ENCODE measurements at places on chromosomes 11 and 22. TPM values are rescaled to one million over a fixed set of nuclear protein-coding genes. Genes with fewer than 3 reads are reported as not detected.

DNA sequence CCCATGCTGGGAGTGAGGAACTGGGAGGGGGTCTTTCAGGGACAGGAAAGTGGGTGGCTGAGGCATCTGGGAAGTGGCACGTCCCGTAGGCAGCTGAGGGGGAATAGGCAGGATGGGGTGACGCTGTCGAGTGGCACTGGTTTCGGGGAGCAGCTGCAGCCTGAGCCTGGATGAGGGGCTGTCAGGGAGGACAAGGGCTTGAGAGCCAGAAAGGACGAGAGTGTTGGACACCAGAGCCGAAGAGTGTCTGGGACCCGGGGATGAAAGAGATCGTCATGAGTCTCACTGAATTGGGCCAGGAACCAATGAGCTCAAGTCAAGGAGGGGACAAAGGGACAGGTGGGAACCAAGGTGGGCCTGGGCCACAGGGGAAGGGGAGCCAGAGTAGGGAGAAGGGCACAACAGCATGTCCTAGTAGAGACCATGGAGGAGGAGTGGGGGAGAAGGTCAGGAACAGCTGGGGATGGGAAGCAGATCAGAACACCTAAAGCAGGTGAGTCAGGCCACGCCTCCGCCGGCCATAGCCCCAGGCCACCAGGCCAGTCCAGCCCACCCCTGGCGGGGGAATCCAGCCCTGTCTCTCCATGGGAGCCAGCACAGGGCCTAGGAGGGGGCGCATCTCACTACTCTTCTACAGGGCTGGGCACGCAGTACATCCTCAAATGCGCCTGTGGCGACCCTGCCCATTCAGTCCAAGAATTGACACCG lies 4.2 kb downstream of the RAB3IL1 start:
- DNase-seq = no peak

DNA sequence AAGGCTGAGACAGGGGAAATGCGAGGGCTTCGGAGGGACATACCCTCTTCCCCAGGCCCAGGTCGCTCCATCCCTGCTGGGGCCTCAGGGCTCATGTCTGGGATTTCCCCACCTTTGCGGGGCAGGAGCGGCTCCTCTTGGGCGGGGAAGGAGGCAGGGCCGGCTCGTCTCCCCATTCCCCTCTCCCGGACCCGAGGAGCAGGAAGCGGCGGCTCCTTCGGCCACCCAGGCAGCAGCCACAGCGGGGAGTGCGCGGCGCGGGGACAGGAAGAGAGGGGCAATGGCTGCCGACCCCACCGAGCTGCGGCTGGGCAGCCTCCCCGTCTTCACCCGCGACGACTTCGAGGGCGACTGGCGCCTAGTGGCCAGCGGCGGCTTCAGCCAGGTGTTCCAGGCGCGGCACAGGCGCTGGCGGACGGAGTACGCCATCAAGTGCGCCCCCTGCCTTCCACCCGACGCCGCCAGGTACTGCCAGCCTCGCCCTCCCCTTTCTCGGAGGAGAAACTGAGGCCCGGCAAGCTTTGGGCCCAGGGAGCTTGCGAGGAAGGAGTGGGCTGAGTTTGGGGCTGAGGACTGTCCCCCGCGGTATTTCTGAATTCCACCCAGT lies at the start of gene ANKK1:
ANKK1 (plus strand) TSS at position 175 of the 607 bp plus-strand sequence; CDS start at position 281, 106 bp downstream.
- no peak for DNase-seq

ISX gene
- total RNA-seq = not detected

GRCh38 chr11:132410383-132410782 lies 1040.0 kb downstream of the NTM start:
- no peak for DNase-seq

DNA sequence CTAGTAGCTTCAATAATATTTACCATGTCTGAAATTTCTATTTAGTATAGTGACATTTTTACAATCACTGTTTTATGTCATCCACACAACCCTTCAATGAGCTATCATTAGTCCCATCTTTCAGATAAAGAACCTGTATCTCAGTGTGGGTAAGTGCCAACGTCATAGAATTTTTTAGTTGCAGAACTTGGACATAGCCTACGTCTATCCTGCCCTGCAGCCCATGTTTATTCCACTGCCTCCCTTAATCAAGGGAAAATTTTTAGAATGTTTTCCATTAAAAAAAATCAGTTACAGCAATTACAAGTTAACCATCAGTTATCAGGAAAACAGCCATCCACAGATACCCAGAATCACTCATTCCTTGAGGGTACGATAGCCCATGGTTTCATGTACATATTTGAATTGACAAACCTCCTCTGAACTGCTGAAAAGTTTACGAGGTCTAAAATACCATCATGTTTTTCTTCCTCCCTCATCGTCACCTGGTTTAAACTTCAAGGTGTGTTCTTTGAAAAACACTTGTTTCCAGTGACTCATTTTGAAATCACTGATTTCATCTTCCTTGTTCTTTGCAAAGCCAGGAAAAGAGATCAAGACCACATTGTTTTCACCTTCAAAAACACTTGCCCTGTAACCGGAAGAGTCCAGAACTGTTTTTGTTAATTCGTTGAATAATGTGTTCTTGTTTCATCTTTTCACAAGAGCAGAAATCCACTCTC lies 100.9 kb downstream of the FAM76B start:
- DNase-seq = no peak

DNA sequence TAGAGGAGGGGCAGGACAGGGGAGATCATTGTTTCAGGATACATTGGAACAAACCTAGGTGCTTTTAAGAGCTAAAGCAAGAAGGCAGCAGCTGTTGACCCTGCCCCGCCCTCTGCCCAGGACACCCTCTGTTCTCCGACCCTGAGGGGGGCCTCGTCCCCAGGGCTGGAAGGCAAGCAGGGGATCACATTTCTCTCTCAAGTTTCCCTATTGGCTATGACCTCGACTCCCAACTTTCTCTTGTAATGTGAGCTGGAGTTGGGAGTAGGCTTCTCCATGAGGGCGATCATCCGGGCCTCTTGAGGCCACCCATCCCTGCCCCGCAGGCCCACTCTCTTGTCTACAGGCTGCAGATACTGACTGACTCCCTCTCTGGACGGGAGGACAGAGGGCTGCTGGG lies 37.7 kb downstream of the DSCAML1 start:
- no peak for DNase-seq

DNA sequence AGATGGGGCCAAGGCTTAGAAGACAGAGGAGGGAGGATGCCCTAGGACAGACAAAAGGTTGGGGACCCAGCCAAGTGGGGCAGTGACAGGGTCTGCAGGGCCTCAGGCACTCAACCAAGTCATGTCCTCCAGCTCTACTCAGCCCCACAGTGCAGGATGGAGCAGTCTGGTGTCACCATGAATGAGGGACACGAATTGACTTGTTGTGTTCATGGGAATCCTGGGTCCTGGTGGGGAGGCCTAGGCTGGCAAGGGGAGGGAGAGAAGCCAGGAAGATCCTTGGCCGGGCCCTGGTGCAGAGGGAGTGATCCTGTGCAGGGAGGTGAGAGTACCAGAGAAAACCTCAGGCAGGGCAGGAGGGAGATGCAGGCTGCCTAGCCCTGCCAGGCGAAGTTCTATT lies 12.0 kb downstream of the P2RY6 start:
- DNase-seq = no peak

DNA sequence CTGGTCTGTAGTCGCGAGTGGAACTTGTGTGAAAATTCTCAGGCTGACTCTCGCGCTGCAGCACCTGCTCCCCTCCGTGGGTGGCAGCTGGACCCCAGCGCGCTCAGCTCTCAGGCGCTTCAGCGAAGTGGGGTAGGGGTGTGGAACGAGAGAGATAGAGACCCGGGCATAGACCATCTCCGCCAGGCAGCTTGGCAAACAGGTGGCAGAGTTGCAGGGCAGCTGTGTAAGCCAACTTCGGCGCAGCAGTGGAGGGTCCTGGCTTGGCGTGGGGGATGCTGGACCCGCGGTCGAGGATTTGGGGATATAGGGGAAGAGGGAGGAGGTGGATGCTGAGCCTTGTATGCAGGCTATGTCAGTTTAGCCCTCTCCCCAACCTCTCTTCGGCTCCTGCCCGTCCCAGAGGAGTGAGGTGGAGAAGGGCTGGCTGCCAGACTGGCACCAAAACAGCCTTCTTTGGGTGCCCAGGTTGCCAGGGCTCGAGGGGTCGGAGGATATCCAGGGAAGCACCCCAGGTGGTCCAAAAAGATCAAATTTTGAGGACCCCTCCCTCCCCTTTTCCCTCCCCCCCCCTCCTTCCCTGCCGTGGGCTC lies 746 bp upstream of the CALCB start:
- DNase-seq = no peak

DNA sequence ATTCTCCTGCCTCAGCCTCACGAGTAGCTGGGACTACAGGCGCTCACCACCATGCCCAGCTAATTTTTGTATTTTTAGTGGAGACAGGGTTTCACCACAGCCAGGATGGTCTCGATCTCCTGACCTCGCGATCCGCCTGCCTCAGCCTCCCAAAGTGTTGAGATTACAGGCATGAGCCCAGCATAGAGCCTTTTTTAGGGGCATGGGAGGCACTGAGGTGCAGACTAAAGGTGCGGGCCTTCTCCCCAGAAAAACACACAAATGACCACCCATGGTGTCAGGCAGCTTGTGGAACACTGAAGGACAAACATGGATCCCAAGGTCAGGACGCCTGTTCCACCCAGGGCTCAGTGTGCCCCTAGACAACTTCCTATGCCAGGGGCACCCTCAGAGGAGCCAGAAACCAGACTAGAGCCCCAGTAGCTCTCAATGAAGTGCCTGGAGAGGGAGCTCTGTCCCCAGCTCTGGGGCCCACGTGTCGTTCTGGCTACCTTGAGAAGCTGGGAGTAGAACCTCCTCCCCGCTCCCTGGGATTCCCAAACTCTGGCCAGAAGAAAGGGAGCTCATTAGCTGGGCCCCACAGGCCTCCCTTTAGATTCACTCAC lies 21.2 kb upstream of the CD5 start:
- DNase-seq = no peak

- DNase-seq = no peak
Measured at GRCh38 chr22:25134451-25134850, 65.2 kb upstream of the CRYBB3 start.

RIMBP3B gene
- 0.18 TPM for total RNA-seq
